Fibroblast of skin of left biceps (primary cell): ENCODE measurements at places on chromosomes 16 and 17.

- no peak for DNase-seq
These were observed 79.8 kb upstream of the TMEM132E start for GRCh38 chr17:34499576-34499975.

GRCh38 chr17:43216369-43216761 lies 4.7 kb downstream of the TMEM106A start:
- DNase-seq = no peak

- no peak for DNase-seq
These were observed 7.1 kb downstream of the TMEM114 start for GRCh38 chr16:8583199-8583598.

DNA sequence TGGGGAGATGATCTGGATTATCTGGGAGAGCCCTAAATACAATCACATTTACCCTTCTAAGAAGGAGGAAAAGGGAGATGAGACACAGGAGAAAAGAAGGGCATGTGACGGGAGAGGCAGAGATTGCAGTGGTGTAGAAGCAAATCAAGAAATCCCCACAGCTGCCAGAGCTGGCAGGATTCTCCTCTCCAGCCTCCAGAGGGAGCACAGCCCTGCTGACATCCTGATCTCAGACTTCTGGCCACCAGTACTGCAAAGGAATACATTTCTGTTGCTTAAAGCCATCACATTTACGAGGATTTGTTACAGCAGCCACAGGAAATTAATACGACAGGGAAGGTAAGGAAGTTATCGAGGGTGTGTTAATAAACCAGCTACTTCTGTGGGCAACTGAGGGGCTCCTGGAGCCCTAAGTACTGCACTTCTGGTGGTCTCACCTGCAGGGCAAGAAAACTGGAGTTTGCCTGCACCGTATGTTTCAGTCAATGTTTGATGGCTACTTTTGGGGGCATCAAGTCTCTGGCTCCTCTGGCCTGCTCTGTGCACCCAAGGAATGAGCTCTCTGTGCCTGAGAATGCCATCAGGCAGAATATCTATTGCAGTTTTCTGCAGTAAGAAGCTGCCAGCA lies 22.9 kb upstream of the CDH13 start:
- DNase-seq = peak; percentile 24

GRCh38 chr16:78763821-78764440 lies 664.5 kb downstream of the WWOX start:
- no peak for DNase-seq

- DNase-seq = peak; percentile 88
These were observed 14.6 kb downstream of the RSL1D1 start for GRCh38 chr16:11836650-11837244.

- no peak for DNase-seq
These were observed 13.7 kb downstream of the SMARCE1 start for GRCh38 chr17:40633871-40634270.

DNA sequence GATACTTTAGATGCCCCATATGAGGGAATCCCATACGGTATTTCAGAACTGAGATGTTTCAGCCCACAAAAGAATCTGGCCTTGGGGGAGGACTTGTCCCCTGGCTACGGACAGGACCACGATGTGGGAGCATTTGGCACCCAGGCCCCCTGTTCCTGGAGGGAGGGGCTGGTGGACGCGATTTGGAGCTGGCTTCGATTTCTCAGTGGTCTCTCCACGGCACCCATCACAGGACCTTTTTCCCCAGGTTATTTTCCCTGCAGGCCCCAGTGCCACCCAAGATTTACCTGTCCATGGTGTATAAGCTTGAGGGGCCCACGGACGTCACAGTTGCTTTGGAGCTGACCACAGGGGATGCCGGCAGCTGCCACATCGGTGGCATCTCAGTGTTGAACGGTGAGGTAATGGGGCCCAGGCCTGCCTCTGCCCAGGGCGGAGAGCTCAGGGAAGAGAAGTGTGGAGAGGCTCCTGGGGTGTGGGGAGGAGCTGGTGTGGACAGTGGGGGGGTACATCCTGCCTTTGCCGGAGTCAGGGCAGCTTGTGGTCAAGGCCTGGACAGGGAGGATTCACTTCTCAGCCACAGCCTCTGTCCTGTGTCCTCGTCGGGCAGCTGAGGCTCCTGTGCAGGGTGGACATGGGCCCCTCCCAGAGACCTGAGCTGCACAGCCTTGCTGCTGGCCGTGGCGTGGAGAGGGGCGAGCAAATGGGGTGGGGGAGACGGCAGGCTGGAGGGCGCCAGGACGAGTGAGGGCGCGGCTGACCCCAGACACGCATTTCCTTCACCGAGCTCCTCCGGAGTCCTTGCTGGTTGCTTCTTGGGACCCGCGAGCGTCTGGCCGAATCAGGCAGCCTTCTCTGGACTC lies 9.9 kb downstream of the ENGASE start:
- no peak for DNase-seq

DNA sequence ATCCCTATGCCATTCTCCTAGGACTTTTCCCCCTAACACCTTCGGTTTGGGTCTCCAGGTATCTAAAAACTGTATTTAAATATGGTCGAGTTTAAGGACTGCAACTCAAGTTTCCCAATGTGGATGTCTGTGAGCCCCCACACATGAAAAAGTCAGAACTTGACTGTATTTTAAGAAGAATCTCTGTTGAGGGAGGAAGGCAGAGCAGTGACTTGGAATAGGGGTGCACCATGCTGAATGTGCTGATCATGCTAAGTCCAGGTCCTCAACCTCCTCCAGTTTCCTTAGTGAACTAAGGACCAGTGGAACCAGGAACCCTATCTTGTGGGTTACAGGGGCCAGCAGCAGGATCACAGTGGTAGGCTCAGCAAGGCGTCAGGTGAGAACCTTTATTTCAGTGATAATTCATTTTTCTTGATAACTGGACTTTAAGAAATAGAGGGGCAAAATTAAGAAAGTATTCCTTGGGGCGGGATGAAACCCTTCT lies 19.5 kb downstream of the GRB7 start:
- DNase-seq = no peak

DNA sequence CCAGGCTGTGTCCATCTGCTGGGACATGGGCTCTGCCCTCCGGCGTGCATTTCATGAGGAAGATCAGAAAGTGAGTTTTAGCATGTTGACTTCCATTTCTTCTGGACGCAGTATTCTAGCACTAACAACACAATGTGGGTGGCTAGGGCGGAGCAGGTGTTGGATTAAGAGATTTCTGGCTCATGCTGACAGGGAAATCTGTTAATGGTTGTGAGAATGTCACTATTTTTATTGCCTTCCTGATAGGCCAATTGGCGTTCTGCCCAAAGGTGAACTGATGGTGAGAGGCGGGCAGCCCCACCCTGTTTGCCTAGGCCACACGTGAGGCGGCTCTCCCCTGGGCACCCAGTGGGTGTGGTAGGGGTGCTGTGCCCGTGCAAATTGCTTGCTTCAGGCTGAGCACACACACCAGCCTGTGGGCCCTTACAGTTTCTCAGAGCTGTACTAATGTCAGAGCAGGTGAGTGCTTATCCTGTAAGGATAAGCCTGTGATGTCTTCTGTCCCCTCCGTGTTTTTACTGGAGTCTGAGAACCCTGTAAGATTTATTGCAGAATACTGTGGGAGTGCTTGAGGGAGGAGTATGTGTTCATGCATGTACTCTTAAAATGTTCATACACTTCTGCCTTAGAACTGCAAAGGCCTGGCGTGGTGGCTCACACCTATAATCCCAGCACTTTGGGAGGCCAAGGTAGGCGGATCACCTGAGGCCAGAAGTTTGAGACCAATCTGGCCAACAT lies 30.9 kb downstream of the PGS1 start:
- no peak for DNase-seq

GRCh38 chr17:50765454-50766221 lies 1.7 kb downstream of the ANKRD40CL start:
- DNase-seq = no peak

GRCh38 chr17:37447641-37448040 lies 41.0 kb downstream of the TADA2A start:
- no peak for DNase-seq

DNA sequence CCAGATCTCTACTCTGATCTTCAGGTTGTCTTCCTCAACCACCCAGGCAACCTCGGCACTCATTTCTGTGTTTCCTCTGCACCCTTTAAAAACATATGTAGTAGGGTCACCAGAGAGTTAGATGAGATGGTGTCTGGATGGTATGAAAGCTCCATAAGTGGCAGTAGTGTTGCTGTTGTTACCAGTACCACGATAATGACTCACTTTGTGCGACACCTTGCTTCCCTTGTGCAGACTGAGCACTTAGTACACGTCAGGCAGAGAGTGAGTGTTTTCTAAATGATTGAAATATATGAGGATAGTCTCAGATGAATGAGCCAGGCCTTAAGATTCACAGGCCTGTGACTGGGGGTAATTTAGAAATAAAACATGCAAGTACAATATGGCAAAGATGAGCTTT lies 188.7 kb downstream of the MAF start:
- DNase-seq = no peak

GRCh38 chr16:2385190-2385836 lies 43.9 kb upstream of the CCNF start:
- DNase-seq = no peak

DNA sequence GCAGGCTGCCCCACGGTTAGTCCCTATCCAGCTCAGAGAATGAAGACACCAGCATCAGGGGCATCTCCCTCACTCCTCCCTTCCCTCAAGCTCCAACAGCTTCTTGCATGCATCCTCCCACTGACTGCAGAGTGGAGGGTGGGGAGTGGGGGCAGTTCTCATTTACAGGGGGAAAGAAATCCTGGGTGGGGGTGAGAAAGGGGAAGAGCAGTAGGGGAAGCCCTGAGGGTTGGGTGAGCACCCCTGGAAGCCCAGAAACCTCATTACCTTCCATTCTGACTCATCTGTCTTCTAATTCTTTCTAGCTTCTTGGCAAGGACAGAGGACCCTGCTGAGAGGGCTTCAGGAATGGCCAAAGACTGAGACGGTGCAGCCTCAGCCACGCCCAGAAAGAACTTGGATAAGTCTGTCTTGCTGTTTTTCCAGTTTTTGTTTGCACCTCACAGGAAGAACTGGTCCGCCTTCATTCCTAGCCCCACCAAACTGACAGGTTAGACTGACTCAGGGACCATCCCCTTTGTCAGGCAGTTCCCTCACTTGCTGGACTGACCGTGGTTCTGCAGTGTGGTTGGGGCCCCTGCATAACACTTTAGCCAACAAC lies 52.5 kb upstream of the WSB1 start:
- peak; percentile 3 for DNase-seq

GRCh38 chr17:45022288-45022648 lies 29.2 kb downstream of the DCAKD start:
- DNase-seq = no peak

GRCh38 chr17:35373984-35374765 lies 754 bp upstream of the SLFN11 start:
- DNase-seq = no peak

GRCh38 chr16:62105244-62105643 lies 69.0 kb upstream of the CDH8 start:
- no peak for DNase-seq

GRCh38 chr16:85663891-85664321 lies 24.8 kb downstream of the GINS2 start:
- no peak for DNase-seq

- DNase-seq = no peak
These were observed 36.0 kb upstream of the MLKL start for GRCh38 chr16:74736531-74737157.

DNA sequence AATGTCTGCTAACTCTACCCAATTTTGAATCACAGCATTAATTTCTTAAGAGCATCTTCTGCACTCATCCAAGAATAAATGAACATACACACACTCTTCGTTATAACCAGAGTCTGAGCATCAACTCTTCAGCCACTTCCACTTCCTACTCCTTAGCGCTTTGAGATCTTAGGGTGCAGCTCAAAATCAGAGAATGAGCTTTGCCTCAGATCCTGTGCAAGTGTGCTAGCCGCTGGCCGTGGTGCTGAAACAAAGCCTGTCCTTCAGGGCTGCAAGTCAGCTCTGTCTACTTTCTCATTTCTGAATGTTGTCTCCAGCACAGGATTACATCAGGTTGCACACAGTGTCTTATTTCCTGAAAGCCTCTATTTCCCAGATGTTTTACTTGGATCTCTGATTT lies 165.4 kb downstream of the AIPL1 start:
- DNase-seq = peak; percentile 5

GRCh38 chr16:86120201-86121192 lies 221.5 kb downstream of the IRF8 start:
- DNase-seq = no peak

GRCh38 chr17:29622337-29623282 lies at the start of gene CORO6:
CORO6 (minus strand) TSS chr17:29622912; CDS start chr17:29621421, 1,491 bp downstream.
- DNase-seq = no peak

DNA sequence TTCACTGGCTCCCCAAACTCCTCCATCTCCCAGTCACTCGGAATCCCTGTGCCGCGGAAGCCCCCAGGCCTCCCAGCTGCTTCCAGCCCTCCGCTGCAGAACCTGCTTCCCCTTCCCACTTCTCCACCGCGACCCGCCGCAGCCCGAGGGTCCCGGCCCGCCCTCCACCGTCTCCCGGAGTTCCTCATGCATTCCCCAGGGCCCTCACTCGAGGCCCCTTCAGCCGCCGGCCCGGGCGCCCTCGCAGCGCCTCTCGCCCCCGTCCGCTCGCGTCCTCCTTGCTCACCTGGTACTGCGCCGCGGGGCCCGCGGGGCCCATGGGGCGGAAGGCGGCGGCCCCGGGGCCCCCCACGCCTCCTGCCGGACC lies 329 bp downstream of the SMARCD2 start:
- DNase-seq = no peak

- DNase-seq = no peak
These were observed 6.1 kb upstream of the SERPINF2 start for GRCh38 chr17:1736348-1737281.

- DNase-seq = no peak
These were observed 474 bp downstream of the CLN3 start for GRCh38 chr16:28491230-28491969.

DNA sequence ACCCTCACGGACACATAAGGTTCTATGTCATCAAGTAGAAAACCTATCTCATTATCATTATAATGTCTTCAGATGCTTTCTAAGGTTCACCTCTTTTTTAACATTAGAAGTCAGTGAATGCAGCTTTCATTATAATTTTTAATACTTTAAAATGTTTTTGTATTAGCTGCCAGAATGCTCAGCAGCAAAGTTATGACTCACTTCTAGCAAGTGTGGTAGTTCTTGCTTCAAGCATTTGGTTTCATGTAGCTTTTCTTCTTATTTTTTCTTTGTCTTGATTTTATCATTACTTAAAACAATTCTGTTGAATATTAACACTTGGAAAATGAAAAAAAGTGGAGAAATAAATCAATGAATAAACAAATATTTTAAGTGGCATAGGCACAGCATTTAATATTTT lies 23.4 kb downstream of the LPCAT2 start:
- no peak for DNase-seq

DNA sequence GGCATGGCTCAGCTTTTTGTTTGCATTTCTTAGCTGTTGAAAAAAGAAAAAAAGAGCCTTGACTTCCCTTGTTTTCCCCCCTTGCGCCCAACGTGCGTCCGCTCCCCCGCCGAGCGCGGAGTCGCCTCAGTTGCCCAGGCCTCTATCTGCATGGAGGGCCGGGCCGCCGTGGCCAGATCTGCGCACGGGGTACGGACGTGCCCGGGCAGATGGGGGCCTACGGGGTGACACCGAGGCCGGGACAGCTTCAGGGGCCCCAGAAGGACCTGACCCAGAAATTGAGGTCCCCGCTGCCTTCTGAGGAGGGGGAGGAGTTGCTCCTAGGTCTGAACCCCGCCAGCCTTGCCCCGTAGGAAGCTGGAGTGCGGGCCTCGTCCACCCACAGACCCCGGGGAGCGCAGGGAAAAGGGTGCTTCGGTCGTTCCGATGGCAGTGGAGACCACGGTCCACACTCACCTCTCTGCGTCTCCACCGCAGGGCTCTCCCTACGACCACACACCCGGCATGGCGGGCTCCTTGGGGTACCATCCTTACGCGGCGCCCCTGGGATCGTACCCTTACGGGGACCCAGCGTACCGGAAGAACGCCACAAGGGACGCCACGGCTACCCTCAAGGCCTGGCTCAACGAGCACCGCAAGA lies 1.5 kb downstream of the IRX5 start:
- DNase-seq = no peak

- DNase-seq = no peak
These were observed 160.4 kb downstream of the ABCC12 start for GRCh38 chr16:47995354-47995753.
